Stimulated activated CD8-positive, alpha-beta memory T cell treated with anti-CD3 and anti-CD28 coated beads, Interleukin-7, amount 100 ng/mL, for 4 hours (primary cell): ENCODE measurements at places on chromosomes 2 and 18.

- DNase-seq = peak; percentile 4
Measured at GRCh38 chr18:12726774-12727550, 24.1 kb downstream of the PSMG2 start.

GRCh38 chr2:178328037-178328436, 122.9 kb downstream of the PRKRA start:
- DNase-seq = no peak

GRCh38 chr2:12682017-12682416, 34.7 kb upstream of the TRIB2 start:
- no peak for DNase-seq

DNA sequence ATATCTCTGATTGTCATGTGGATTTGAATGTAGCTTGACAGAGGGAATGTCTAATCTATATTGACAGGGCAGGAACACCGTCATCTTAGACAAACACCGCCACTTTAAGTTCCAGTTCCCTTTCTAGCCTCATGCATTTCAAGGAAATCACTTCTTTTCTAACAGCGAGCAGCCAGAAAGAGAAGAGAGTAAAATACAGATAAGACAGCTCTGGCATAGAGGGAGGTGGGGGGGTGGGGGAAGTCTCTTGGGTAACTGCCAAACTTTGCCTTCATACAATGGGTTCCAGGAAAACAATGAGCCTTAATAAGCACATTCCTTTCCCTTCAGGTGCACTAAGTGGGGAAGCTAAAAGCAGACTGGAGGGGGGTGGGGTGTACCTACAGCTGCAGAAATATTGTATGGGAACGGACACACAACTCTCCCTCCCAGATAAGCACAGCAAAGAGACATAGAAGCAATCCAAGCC, 37.2 kb downstream of the CASP10 start:
- DNase-seq = peak; percentile 33

DNA sequence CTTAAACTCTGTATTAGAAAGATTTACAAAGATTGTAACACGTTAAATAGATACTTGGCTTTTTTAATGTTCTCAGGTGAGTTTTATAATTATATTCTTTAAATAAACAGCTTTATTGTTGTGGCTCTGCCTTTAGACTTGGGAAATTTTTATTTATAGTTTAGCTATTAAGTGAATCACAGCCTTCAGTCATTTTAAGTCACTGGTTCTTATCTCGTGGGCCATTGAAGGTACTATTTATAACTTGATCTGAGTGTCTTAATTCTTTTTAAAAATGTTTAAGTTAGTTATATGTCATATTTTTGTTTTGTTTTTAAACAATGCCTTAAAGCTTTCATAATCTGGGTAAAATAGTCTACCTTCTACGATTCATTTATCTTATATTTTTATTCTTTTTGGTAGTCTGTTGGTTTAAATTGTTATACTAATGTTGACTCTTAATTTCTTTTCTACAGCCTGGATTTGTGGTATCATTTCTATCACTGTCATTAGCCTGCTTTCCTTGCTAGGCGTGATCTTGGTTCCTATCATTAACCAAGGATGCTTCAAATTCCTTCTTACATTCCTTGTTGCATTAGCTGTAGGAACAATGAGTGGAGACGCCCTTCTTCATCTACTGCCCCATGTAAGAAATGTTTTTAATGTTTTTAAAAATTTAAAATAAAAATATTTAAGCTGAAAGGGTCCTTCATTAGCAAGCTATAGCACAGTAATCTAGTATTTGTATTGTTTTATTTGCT, 49.3 kb downstream of the SLC39A10 start:
- DNase-seq = no peak

- no peak for DNase-seq
Measured at GRCh38 chr2:101473591-101473910, 1.4 kb downstream of the RFX8 start.

GRCh38 chr2:28009732-28010131, 119.2 kb downstream of the BABAM2 start:
- DNase-seq = no peak

GRCh38 chr2:44136252-44136651, 32.4 kb upstream of the PPM1B start:
- DNase-seq = no peak
